Caki2 (cell line): ENCODE measurements at places on chromosomes 12 and 14. TPM values are rescaled to one million over a fixed set of nuclear protein-coding genes. Genes with fewer than 3 reads are reported as not detected.

GRCh38 chr14:100975671-100976070, 72.1 kb upstream of the RTL1 start:
- peak; percentile 48 for DNase-seq

- peak; percentile 30 for DNase-seq
Measured at GRCh38 chr12:106226884-106227640, 20.8 kb downstream of the CKAP4 start.

DNA sequence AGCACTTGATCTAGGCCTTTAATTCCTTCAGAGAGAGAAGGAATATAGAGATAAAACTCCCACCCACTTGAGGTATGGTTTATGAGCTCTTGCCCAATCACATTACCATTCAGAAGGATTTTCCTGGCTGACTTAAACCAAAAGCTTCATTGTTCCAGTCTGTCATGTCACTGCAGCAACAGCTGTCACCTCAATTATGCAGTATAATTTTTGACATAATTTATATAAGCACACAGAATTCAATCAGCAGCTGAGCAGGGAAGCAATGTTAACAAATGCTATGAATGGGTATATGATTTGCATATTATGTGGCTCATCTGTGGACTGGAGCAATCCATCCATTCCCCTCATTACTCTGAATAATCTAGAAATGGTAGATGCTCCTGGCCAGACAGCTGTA, 40.3 kb downstream of the CBX5 start:
- no peak for DNase-seq

- DNase-seq, result no peak
Measured at GRCh38 chr12:69633061-69633460, 22.4 kb upstream of the LRRC10 start.

- no peak for DNase-seq
Measured at GRCh38 chr12:61757831-61758505, 502.2 kb upstream of the USP15 start.

GRCh38 chr14:79949906-79950305, 261.4 kb downstream of the DIO2 start:
- no peak for DNase-seq

GRCh38 chr14:69682621-69683263, 71.3 kb downstream of the SUSD6 start:
- DNase-seq, result no peak

DNA sequence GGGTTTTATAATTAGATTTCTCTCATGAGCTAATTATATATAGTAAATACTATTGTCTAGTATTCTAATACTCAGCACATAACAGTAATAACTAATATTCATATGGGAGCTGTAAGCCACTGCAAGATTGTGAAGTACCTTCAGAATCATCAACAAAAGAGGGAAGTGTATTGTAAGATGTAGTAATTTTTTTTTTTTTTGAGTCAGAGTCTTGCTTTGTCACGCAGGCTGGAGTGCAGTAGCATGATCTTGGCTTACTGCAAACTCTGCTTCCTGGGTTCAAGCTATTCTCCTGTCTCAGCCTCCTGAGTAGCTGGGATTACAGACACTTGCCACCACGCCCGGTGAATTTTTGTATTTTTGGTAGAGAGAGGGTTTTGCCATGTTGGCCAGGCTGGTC, 3.1 kb downstream of the GPR33 start:
- no peak for DNase-seq

DNA sequence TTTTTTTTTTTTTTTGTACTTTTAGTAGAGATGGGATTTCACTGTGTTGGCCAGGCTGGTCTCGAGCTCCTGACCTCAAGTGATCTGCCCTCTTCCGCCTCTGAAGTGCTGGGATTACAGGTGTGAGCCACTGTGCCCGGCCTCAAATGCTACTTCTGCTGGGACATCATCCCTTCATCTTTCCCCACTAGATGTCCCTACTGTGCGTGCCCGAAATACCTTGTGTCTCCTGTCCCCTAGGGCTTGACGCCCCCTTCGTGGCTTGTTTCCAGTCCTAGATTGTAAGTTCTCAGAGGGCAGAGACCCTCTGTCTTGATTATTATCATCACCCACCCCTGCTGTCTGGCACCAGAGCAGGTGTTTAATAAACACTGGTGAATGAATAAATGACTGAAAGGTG, 14.9 kb downstream of the CCDC63 start:
- DNase-seq, result no peak

DNA sequence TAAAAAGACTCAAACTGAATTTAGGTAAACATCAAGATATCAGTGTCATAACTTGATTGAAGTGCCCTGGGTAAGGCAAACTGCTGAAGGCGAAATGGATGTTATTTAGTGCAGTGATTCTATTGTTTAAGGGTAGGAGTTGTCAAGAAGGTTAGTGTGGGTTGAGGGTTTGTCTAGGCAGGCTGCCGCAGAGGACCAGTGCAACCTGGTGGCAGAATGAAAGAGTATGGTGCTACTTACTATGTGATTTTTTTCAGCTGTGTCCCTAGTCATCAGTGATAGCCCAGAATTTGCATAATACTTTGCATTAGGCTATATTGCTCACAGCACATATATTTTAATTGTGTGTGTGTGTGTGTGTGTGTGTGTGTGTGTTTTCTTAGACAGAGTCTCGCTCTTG, 1127.0 kb downstream of the GALC start:
- no peak for DNase-seq

DNA sequence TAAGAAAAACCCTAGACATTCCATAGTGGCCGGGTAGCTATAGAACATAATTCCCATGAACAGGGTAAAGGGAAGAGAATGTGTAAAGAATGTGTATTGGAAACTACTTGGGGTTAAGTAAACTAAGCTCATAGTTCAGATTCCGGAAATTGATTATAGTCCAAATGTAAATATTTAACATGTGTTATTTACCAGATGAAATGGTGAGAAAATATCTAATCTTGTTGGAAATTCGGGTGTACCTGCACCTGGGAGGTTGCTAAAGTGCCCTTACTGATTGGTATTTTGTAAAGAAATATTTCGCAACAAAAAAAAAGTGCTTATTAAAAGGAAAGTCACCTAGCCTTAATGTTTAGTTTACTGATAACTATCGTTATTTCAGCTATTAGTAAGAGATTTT, 14.4 kb downstream of the RASSF9 start:
- peak; percentile 61 for DNase-seq

- DNase-seq, result no peak
Measured at GRCh38 chr12:81811778-81812125, 52.6 kb upstream of the PPFIA2 start.

GRCh38 chr14:29759521-29760340, 167.9 kb downstream of the PRKD1 start:
- no peak for DNase-seq

GRCh38 chr14:88468406-88468805, 82.9 kb downstream of the SPATA7 start:
- DNase-seq, result no peak

- no peak for DNase-seq
Measured at GRCh38 chr12:3313675-3314663, 177.0 kb upstream of the PRMT8 start.

DNA sequence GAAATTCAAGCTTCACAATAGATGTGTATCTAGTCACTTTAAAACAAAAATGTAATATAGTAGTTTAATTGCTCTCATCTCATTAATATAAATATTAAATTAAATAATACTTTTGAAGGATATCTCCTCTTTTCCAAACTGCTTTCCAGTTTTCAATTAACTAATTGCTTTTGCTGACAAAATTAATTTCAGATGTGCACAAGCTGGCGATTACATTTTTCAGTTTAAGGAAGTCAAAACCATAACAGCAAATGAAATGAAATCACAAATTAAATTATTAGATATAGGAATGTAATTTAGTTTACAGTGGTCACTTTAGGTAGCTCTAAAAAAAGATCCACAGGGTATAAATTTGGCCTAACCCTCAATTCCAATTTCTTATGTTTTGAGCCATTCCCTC, 362.1 kb downstream of the SLC6A15 start:
- DNase-seq, result no peak

DNA sequence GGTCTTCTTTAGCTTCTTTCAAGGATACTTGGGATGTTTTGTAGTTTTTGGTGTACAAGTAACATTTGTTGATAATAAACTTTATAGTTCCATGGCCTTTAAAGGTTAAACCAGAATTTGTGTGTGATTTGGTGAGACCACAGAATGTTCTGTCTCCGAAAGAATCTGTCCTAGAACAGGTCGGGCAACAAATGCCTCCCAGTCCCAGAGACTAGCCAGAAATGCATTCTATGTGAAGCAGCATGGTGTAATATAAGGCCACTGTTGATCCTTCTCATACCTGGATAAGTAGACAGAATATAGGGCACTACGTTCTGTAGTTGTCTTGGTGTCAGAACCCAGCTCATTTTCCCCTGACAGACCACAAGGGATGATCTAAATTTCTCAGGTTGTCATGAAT, 10.0 kb downstream of the STYK1 start:
- no peak for DNase-seq

GRCh38 chr14:22542360-22542759, 46.7 kb downstream of the DAD1 start:
- no peak for DNase-seq

DNA sequence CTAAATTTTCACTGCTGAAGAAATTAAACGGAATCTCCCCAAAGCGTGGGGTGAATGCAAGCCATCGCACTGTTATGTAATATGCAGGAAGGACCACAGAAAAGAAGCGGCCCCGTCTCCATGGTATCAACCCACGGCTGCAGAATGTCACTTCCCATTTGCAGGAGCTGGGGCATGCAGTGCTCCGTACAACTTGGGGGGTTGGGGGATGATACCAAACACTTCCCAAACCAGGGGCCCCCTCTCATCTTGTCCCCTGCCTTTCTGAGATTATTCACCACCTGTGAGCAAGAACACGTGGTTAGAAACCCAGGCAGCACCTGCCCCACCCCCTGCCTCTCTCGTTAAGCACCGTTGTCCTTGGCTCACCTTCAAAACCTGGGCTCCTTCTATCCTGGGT, 505.1 kb upstream of the TMEM132C start:
- no peak for DNase-seq

DNA sequence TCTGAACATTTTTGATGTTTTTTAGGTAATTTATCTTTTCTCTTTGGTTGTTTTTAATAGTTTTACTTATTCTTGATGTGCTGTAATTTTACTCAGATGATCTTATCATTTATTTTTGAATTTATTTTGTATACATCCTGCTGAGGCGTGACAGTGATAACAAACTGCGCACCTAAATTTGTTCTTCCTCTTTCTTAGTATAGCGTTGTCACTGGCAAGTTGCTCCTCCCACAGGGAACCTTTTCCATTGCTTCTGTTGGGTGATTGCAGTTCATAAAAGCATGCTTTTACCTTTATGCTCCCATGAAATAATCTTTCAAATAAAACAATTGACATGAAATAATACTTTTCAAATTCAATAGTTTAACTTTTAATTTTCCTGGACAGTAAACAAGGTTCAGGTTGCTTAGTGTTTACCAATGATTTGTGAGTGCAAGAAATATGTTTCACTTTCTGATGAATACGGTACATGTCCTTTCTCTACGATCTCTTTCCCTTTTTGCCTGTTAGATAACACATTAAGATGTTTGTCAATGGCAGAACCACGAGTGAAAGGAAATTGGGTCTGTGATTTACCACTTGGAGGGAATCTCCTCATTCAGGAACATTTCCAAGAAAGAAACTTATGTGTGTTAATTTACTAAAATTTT, 223.3 kb downstream of the CCDC91 start:
- no peak for DNase-seq

GRCh38 chr14:60705100-60705499, 19.1 kb downstream of the SIX4 start:
- DNase-seq, result no peak

GRCh38 chr14:95535226-95536021, 574 bp downstream of the GLRX5 start:
- no peak for DNase-seq

DNA sequence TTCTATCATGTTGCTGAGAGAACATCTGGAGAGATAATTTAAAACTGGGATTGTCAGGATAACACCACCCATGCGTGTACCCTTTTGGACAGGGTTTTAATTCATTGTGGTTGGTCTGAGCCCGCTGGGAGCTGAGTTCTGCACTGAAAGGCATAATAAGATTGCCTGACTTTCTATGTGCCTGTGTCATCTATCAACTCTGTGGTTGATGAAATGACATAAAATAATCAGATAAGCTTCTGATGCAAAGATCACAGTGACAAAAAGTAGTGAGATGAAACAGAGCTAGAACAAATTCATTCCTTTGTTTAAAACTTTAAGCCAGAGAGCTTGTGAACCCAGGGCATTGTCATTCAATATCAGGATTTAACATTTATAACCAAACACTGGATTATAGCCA, 98.7 kb downstream of the BBS10 start:
- no peak for DNase-seq

DNA sequence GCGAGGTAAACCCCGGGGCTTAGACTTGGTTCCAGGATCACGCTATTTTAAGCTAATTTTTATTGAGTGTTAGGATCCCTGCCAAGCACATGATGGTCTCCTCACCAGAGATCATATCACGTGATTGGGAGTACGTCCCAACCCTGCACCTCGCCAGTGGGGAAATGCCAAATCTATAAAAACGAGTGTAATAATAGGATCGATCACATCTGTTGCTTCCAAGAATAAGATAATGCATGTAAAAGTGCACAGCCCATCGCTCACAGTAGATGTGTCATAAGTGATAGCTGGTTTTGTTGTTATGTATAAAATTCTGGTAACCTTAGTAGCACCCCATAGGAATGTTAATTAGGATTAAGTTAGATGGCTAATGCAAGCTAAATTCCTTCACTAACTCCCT, 581.0 kb upstream of the TMEM132C start:
- no peak for DNase-seq

GRCh38 chr12:76763746-76764675, at the start of gene ZDHHC17:
ZDHHC17 (plus strand) TSS chr12:76764115; CDS start chr12:76764237, 122 bp downstream.
- DNase-seq, result peak; percentile 98

AQP5 gene
- total RNA-seq, result not detected in 2 replicates

POTEM gene
- not detected in 2 replicates for total RNA-seq

PLCZ1 gene
- total RNA-seq, result not detected in 2 replicates

DENND5B gene
- total RNA-seq, result 8.3 and 27.7 TPM in 2 replicates

LRRC74A gene
- total RNA-seq, result not detected in 2 replicates

OAS2 gene
- total RNA-seq, result 0.30 and 1.0 TPM in 2 replicates

SPATA7 gene
- 16.0 and 16.3 TPM in 2 replicates for total RNA-seq
